ENCODE measurements at places on chromosomes 3 and 15.

DNA sequence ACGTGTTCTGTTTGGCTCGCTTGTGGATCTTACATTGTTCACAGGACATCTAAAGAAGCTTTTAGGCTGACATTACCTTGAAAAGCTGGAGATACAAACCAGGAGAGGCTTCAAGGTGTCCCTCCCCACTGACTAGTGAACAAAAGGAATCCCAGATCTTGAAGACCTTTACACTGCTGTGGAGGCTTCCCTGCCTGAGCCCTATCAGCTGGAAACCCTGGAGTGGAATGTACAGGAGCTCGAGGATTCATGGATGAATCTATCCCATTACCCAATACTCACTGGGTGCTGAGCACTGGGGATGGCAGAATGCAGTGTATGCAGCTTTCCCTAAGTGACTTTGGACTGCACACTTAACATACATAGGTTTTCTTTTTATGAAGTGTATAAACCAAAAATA, 82.3 kb upstream of the MFGE8 start:
- DNase-seq: no peak

GRCh38 chr15:42239528-42240182, 31.6 kb upstream of the VPS39 start:
- DNase-seq: no peak

DNA sequence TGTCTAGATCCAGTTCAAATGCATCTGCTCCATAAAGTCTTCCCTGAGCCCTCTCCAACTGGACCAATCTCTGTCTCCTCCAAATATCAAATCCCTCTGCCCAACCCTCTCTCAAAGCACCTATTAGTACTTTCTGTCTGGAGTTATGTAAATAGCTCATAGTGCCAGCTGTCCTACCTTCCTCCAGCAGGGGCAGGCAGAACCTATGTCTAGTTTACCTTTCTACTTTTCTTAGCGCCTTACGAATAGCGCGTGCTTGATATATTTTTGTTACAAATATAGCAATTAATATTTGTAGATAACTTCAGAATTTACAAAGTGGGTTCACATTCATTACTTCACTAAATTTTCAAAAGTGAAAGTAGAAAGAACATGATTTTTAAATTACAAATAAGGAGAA, 14.0 kb upstream of the CCDC80 start:
- DNase-seq: no peak

- DNase-seq: no peak
Measured at GRCh38 chr15:68303560-68304436, 26.3 kb downstream of the FEM1B start.

DNA sequence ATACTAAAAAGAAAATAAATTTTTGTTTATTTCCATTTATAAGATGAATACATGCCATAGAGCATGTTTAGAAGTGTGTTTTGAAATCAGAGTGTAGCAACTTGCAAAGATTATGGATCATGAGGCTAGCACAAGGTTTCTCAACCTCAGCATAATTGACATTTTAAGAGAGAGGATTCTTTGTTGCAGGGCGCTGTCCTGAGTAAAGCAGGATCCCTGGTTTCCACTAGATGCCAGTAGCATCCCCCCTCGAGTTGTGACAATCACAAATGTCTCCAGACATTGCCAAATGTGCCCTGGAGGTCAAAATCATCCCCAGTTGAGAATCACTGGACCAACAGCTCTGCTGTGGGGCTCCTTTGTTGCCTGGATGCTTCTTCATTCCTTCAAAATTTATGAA, 128.5 kb upstream of the RBMS3 start:
- DNase-seq: no peak

GRCh38 chr3:30204126-30204525, 402.3 kb upstream of the TGFBR2 start:
- no peak for DNase-seq

DNA sequence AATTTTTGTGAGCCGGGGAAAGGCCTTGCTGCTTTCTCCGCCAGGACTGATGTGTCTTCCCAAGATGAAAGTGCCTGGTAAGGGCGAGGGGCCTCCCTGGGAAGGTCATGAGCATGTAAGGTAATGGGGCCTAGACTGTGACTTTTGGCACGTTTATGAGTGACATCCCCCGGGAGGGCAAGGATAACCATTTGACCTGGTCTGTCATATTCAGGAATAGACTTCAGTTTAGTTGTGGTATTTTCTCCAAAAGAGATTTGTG, 631 bp upstream of the CNBP start:
- DNase-seq: no peak

Data from thoracic aorta (tissue), 2 donors.